ENCODE measurements at places on chromosomes 3 and 15.

- no peak overlapping the region for H3K27ac ChIP-seq
- DNase-seq: no peak
- no peak overlapping the region for H3K4me3 ChIP-seq
- no peaks in the 10 kb centered on the region for H3K27me3 ChIP-seq
Observed at GRCh38 chr3:174640932-174641331, 218.2 kb upstream of the NAALADL2 start.

- DNase-seq: no peak
- no peak overlapping the region for H3K27ac ChIP-seq
- no peak overlapping the region for H3K4me3 ChIP-seq
- H3K4me1 ChIP-seq: no peaks in the 10 kb centered on the region
Observed at GRCh38 chr3:29757054-29757777, 476.3 kb downstream of the RBMS3 start.

GRCh38 chr3:169354774-169355501 is 308.6 kb downstream of the MECOM start:
- H3K4me1 ChIP-seq: no peaks in the 10 kb centered on the region
- no peak overlapping the region for H3K4me3 ChIP-seq
- no peaks in the 10 kb centered on the region for H3K27me3 ChIP-seq
- no peak for DNase-seq
- no peaks in the 10 kb centered on the region for H3K36me3 ChIP-seq

DNA sequence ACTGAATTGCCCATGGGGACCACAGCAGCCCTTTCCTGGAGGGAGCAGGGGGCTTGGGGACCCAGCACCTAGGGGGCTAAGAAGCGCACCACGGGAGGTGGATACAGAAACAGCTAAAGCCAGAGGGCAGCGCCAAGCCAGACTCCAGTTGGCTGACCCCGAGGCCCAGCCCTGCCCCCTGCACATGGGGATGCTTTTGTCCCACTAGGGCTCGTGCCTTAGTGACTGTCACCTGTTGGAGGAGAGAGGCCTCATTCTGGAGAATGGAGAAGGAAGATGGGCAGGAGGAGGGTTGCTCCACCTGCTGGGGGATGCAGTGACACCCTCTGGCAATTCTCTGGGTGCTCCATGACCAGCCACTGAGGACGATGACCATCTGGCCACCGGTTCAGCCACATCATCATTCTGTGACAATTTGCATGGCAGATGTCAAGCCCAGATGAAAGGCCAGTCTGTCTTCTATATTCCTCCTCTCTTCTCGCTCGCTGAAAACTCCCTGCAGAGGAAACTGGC is 167.8 kb upstream of the TLE3 start:
- DNase-seq: no peak
- H3K4me1 ChIP-seq: peaks cover 5% of the 10 kb centered on the region
- H3K27ac ChIP-seq: no peak overlapping the region
- no peak overlapping the region for H3K4me3 ChIP-seq
- no peaks in the 10 kb centered on the region for H3K36me3 ChIP-seq

GRCh38 chr3:86047161-86047560 is 943.8 kb downstream of the VGLL3 start:
- H3K36me3 ChIP-seq: no peaks in the 10 kb centered on the region
- no peak for DNase-seq
- H3K27me3 ChIP-seq: no peaks in the 10 kb centered on the region

DNA sequence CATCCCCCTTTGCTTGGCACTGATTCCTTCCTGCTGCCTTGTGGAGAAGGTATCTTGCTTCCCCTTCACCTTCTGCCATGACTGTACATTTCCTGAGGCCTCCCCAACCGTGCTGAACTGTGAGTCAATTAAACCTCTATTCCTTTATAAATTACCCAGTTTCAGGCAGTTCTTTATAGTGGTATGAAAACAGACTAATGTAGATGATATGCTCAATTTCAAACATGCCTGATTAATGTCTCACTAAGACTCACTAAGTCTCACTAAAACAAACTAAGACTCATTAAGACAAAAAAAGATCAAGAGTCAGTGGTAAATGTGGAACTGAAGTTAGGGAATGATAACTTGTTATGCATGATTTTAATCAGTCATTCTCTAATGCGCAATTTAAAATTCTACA is 606.6 kb downstream of the RBMS3 start:
- H3K36me3 ChIP-seq: no peaks in the 10 kb centered on the region
- no peak for DNase-seq
- H3K27ac ChIP-seq: no peak overlapping the region
- H3K4me1 ChIP-seq: no peaks in the 10 kb centered on the region

DNA sequence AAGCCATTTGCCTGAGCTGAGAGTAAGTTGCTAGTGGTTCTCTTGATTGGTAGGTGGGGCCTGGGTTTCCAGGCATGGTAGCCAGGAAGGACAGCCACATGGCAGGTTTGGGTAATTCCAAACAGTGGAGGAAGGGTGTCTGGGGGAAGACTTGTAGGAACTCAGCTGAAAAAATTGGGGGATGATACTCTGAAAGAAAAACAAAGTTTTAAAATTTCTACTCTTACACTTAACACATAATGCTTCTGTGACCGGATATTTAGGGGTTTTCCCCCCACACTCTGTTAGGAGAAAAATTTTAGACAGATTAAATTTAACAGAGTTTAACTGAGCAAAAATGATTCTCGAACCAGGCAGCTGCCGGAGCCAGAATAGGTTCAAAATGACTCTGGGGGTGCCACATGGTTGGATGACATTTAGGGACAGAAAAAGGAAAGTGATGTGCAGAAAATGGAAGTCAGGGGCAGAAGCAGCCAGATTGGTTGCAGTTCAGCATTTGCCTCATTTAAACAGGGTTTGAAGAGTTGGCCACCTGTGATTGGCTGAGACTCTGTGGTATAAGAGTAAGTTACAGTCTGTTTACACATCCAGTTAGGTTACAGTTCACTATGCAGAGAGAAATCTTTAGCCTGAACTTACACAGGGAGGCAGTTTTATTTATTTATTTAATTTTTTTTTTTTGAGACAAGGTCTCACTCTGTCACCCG is 8.1 kb downstream of the B2M start:
- peak overlapping the region; percentile 33 for H3K27ac ChIP-seq
- peaks cover 32% of the 10 kb centered on the region for H3K4me1 ChIP-seq
- no peaks in the 10 kb centered on the region for H3K27me3 ChIP-seq
- no peak overlapping the region for H3K4me3 ChIP-seq

All from DND-41 (cell line).